ENCODE measurements at places on chromosomes 5 and 9.
A peak's percentile ranks its signal among the peaks of the same experiment; 100 is the strongest.

GRCh38 chr5:157745041-157745456 is 1.5 kb downstream of the LSM11 start:
- DNase-seq, result no peak

- DNase-seq, result peak; percentile 9
Measured at GRCh38 chr9:99253772-99254431, 31.8 kb downstream of the SEC61B start.

DNA sequence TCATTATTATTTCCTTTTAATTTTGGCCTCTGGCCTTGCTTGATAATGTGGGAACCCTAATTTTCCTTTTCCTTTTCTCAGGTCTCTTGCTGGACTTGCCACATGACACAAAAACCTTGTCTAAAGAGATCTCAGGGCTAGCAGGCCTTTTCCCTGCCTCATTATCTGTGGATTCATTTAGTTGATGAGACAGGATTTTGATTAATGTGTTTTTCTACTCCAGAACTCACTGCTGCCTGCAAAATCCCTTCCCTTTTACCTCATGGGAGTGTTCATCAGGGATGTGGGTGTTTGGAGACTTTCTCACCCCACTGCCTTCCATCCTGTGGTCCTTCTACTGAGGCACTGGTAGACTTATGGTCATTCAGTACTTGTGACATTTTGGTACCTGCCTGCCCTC is 56.2 kb upstream of the MAMDC2 start:
- DNase-seq, result no peak

GRCh38 chr5:151094852-151095245 is 14.0 kb upstream of the TNIP1 start:
- no peak for DNase-seq

DNA sequence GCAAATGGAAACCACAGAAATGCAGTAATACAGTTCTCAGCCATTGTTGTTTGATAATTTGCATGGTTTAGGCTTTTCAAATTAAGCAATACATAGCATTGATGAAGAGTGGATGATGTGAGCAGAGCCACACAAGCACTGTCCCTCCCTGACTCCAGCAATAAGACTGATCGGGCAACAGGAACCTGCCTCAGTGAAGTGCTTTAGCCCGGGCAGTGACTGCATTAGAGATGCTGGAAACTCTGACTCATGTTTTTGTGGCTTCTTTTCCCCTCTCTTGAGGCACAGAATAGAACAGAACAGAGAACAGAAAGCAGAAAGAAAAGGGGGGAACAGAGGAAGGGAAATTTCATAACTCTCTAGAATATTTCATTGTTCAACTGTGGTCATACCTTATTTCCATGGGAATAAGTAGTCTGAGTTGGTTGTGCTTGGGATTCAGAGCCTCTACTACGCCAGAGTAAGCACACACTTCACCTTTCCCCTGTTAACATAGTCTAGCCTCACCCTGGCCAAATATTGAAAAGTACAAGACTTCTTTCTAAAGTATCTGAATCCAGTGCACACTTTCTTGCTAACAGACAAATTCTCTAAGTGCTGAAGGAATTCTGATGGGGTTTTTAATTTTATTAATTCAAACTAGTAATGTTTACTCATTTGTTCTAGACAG is 164.8 kb upstream of the VCAN start:
- DNase-seq, result peak; percentile 36
